ENCODE measurements at places on chromosomes 1 and 21. TPM values are rescaled to one million over a fixed set of nuclear protein-coding genes. Genes with fewer than 3 reads are reported as not detected.

Gene CYP4A11
- not detected for total RNA-seq

Gene AGO4
- total RNA-seq = 3.1 TPM

Gene ARHGAP29
- 0.37 TPM for total RNA-seq

Gene IGSF9
- not detected for total RNA-seq

Gene PDZK1
- total RNA-seq = not detected

- H3K36me3 ChIP-seq = peaks cover 29% of the 10 kb centered on the region
- H3K4me3 ChIP-seq = no peak overlapping the region
- no peak overlapping the region for H3K27ac ChIP-seq
- no peak for DNase-seq
These were observed 52.5 kb downstream of the MDM4 start for GRCh38 chr1:204568576-204569315.

DNA sequence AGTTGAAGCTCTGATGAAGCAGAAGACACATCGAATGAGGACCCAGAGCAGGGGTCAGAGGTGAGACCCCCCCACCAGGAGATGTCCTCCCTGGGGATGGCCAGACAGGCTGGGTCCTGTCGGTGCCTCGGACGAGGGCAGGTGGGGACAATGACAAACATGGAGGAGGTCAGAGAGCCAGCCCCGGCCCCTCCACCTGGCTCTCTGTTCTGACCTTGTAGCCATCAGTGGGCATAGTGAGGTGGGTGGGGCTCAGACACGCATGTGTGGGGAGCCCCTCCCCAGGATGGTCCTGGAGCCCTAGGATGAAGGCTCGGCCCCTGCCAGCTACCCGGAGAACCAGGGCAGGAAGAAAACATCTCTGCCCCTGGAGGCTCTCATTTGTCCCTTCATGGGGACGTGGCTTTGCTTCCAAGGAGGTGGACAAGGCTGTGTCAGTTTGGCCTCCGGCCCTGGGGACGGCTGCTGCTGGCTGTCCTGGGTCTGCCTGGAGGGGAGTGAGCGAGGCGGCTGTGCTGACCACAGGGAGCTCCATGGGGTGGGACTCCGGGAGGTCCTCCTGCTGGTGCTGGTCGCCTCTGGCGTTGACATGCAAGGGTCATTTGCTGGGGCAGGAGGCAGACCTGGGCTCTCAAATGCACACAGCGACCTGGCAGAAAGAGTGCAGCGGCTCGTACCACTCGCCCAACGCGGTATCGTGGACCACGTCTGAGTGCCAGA is 2.6 kb downstream of the KRTAP10-6 start:
- no peaks in the 10 kb centered on the region for H3K4me1 ChIP-seq
- no peak overlapping the region for H3K4me3 ChIP-seq
- H3K36me3 ChIP-seq = no peaks in the 10 kb centered on the region
- DNase-seq = no peak

- no peak overlapping the region for H3K4me3 ChIP-seq
- no peak for DNase-seq
- peaks cover 12% of the 10 kb centered on the region for H3K36me3 ChIP-seq
- no peak overlapping the region for H3K27ac ChIP-seq
- no peaks in the 10 kb centered on the region for H3K4me1 ChIP-seq
These were observed 18.5 kb upstream of the ATP13A2 start for GRCh38 chr1:17030206-17030605.

- H3K4me1 ChIP-seq = peaks cover 54% of the 10 kb centered on the region
- peak overlapping the region; percentile 79 for H3K27ac ChIP-seq
- DNase-seq = peak; percentile 45
These were observed 509 bp downstream of the GDAP2 start for GRCh38 chr1:117928881-117929342.

GRCh38 chr1:27372022-27372807 is 2.4 kb downstream of the FCN3 start:
- no peak for DNase-seq
- H3K27me3 ChIP-seq = no peaks in the 10 kb centered on the region
- H3K36me3 ChIP-seq = no peaks in the 10 kb centered on the region
- H3K4me3 ChIP-seq = no peak overlapping the region
